ENCODE measurements at places on chromosomes 12 and 14.

- peak; percentile 60 for DNase-seq
These were observed 123.3 kb upstream of the MED13L start for GRCh38 chr12:116400636-116401372.

DNA sequence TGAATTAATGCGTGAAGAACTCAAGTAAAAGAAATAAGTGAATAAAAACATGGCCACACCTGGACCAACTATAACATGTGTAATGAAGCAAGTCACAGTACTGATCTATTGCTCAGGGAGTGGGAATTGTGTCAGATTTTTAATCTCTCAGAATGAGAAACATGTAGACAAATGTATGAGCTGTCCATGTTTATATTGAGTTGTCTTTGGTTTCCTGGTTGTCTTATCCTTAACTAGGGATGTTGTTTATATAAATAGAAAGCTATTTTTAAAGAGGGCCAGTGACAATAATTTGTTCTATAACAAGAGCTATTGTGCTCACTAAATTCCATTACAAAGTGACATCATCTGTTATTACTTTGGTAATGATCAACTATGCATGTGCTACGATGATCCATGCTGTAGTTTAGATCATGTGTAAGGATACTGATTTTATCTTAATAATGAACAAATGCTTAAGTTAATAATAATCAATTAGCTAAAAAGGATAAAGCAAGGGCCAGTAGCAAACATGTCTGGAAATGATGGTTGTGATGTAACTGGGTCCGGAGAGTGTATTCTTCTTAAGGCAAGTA is 91.3 kb upstream of the RTL1 start:
- no peak for DNase-seq

DNA sequence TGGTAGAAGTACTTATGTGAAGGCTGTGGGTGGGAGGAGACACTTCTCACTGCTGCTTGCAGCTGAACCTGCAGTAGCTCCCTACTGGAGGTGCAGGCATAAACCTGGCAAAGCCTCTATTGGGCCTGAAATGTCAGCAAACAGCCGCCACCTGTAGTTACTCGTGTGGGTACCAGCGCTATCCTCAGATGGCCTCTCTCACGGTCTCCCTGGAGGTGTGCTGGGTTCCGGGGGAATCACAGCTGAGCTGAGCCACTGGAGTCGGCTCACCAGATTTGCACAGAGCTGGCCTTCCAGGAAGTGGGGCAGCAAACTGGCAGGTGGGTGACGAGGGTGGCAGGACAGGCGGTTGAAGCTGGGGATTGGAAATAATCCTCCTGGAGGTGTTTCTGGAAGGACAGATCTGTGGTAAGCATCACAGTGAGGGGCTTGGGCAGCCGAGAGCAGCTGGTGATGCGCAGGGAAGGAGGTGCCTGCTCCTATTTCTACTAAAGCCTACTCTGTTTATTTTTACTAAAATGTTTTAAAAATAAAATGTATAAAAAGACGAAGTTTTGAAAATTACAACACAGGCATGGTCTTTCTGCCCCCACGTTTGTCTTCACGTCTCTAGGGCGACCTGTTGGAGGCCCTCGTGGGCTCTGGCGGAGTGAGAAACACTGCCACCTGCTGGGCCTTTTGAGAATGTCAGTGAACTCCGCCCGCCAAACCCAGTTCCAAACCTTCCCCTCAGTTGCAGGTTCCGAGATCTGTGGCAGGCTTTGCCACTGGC is 67.8 kb upstream of the PLEKHG3 start:
- DNase-seq, result peak; percentile 84

DNA sequence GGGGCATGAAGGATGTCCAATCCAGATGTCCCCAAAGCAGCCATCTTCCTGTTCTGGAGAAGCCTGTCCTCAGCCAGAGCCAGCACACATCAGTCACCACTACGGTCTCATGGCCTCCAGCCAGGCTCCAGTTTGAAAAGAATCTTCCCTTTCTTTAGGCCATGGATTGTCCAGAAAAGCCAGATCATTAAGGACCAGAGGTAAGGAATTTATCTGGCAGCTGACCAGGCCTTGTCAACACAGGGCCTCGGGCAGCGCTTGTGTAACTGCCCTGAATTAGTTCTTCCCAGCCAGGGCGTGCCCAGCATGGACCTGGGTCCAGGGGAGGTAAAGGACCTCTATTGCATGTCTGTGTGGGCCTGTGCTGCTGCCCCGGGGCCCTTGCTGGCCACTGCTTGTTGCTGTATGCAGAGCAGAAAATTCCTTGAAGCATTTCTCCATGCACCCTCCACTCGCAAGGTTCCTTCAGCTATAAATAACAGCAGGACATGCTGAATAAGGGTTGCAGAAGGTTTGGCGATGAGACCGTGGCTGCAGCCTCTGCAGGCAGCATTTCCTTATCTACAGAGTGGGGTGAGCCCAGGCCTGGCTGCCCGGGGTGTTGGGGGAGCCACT is 21.7 kb upstream of the VPS37B start:
- peak; percentile 51 for DNase-seq

DNA sequence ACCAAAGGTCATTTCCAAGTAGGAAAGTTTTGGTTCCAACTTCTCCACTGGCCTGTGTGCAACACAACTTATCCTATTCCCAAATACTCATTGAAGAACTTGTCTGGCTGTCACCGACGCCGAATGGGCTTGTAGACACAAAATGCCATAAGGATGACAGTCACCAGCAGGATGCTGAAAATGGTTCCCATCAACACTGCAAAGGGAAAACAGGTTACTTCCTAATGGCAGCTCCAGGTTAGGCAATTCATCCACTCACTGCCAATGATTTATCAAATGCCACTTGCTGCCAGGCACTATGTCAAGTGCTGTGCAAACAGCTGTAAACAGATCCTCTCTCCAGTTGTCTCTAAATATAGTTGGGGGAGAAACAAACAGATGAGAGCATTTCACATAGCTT is 6.1 kb downstream of the C12orf76 start:
- DNase-seq, result no peak

GRCh38 chr14:20662968-20663732 is 21.2 kb upstream of the RNASE4 start:
- peak; percentile 92 for DNase-seq

DNA sequence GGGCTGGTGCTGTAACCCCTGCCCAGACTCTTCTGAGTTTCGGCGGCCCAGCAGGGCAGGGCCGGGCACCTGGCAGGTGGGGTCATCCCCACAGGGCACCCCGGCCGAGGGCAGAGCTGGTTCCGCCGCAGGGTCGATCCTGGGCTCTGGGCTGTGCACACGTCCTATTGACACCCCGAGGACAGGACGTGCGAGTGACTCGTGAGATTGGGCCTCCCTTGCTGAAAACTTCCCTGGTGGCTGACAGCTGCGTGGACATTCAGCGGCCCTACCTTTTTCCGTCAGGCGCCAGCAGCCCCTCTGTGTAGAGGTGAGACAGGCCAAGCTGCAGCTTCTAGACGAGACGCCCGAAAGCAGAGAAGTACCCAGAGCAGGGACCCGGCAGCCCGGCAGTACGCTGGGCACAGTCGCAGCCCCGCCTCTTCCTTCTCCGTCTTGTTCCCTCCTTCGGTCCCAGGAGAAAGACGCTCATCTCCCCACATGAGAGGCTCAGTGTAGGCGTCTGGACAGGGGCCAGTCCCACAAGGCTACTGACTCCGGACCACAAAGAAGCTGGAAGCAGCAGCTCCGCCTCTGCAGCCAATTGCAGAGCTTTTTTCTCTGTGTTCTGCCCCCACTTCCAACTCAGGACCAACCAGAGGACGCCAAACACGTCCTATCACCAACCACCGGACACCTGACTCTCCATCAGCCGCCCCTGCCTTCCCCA is at the start of gene LRCOL1:
Gene LRCOL1, minus strand, starts transcription at position 532 of the 709 bp plus-strand sequence. CDS start 4,331 bp downstream, outside the sequence.
- DNase-seq, result peak; percentile 22

GRCh38 chr12:74781991-74782485 is 244.4 kb downstream of the ATXN7L3B start:
- no peak for DNase-seq

DNA sequence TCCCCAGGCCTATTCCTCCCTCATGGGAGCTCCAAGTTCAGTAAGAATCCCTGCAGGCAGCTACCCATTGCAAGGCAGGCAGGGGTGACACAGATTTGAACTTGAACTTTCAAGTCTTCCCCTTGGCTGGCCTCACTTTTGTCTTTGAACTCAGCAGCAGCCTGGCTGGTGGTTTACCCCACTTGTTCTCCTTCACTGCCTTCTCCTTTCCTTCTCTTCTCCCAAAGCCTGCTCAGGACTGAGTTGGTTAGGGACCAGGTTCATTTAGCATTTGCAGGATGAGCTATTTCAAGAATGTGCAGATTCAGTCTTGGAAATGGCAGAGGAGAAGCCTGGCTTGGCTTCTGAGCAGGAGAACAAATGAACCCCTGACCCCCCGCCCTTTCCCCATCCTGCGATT is 67.7 kb upstream of the TBX3 start:
- no peak for DNase-seq

DNA sequence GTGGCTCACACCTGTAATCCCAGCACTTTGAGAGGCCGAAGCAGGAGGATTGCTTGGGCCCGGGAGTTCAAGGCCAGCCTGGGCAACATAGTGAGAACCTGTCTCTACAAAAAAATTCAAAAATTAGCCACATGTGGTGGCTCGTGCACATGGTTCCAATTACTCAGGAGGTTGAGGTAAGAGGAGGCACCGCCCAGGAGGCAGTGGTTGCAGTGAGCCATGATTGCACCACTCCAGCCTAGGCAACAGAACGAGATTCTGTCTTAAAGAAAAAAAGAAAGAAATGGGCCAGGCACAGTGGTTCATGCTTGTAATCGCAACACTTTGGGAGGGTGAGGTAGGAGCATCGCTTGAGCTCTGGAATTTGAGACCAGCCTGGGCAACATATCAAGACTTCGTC is 33.5 kb downstream of the MAP1LC3B2 start:
- peak; percentile 57 for DNase-seq

- DNase-seq, result no peak
These were observed 73.1 kb downstream of the RESF1 start for GRCh38 chr12:32032205-32032810.

GRCh38 chr12:108559748-108560147 is 1.2 kb downstream of the SART3 start:
- peak; percentile 20 for DNase-seq

- DNase-seq, result peak; percentile 50
These were observed 1.1 kb downstream of the PPFIBP1 start for GRCh38 chr12:27524839-27525753.

- DNase-seq, result peak; percentile 4
These were observed 53.4 kb downstream of the IFNG start for GRCh38 chr12:68106160-68106559.

DNA sequence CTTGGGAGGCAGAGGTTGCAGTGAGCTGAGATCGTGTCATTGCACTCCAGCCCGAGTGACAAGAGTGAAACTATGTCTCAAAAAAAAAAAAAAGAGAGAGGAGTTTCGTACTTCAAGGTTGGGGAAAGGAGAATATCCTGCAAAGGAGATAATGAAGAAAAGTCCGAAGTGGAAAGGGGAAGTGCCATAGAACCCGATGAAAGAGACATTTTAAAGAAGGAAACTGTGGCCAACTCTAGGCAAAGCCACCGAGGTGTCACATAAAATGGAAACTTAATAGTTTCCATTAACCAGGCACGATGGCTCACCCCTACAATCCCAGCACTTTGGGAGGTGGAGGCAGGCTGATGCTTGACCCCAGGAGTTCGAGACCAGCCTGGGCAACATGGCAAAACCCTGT is 15.0 kb upstream of the LTBP2 start:
- DNase-seq, result peak; percentile 71

GRCh38 chr12:104354167-104354867 is 50.8 kb downstream of the EID3 start:
- no peak for DNase-seq

- no peak for DNase-seq
These were observed 45.4 kb upstream of the NEDD1 start for GRCh38 chr12:96861656-96862055.

DNA sequence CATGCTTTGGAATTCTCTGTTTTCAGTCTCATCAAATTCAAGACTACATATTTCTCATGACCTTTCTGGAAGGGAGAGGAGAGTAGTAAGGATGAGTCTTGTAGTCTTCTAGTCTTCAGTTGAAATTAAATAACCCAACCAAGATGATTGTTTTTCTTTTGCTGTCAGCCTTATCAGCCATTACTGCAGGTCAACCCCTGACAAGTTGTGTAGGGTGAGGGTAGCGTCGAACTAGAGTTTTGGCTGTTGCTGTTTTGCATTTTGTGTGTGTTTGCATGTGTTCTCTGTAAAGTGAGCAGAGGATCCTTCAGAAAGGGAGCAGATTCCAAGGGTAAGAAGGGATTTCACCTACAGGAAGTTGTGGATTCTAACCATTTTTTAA is 28.4 kb downstream of the DIP2B start:
- no peak for DNase-seq

GRCh38 chr12:4579305-4580102 is 17.5 kb downstream of the DYRK4 start:
- DNase-seq, result peak; percentile 82

Data from hematopoietic multipotent progenitor cell treated with erythropoietin and hydrocortisone succinate and interleukin-3 and kit ligand, for 4 days (in vitro differentiated cells).